ENCODE measurements at places on chromosomes 4 and X. TPM values are rescaled to one million over a fixed set of nuclear protein-coding genes. Genes with fewer than 3 reads are reported as not detected.

The G6PD gene
- total RNA-seq: 117 TPM

The CSN1S1 gene
- total RNA-seq: not detected

The MID1 gene
- 7.2 TPM for total RNA-seq

The ADH1B gene
- 0.29 TPM for total RNA-seq

The LDOC1 gene
- 24.8 TPM for total RNA-seq

The STK26 gene
- 28.7 TPM for total RNA-seq
